ENCODE measurements at places on chromosomes 3 and 15.

DNA sequence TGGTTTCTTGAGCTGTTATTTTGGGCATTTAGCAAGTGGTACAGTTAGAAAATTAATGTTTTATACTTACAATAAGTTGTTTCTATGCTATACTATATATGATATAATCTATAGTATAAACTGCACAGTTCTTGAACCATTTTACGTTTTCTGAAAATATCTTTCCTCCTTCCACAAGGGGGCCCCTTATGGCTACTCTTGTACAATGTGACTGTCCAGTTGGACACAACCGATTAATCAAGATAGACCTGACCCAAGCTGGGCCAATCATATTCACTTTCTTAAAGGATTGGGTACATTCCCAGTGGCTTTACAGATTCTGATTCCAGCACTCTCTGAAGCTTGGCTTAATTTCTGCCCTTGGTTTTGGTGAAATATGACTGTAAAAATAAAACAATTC, 953.4 kb downstream of the AGBL1 start:
- no peak for DNase-seq

- DNase-seq = no peak
Measured at GRCh38 chr15:100254691-100255090, 87.1 kb downstream of the ADAMTS17 start.

GRCh38 chr3:171380711-171381425, 79.3 kb downstream of the TNIK start:
- no peak for DNase-seq

DNA sequence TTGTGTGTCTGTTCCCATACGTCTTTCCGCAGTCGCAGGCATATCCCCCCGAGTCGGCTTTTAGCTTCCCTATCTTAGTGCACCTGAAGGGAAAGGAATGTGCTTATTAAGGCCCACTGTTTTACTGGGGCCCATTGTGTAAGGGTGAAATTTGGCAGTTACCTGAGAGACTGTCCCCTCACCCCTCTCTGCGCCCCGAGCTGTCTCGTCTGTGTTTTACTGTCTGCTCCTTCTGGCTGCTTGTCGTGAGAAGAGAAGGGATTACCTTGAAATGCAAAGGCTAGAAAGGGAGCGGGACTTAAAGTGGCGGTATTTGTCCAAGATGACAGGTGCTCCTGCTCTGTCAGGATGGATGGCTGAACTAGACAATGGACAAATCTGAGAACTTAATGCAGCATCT, 233.0 kb upstream of the POU1F1 start:
- DNase-seq = no peak

GRCh38 chr3:149021830-149022229, 30.5 kb downstream of the GYG1 start:
- no peak for DNase-seq

GRCh38 chr3:127431066-127431465, 143.2 kb upstream of the PRR20G start:
- DNase-seq = no peak

GRCh38 chr3:86984271-86984670, 6.7 kb downstream of the VGLL3 start:
- no peak for DNase-seq

- DNase-seq = no peak
Measured at GRCh38 chr3:57256844-57257243, 29.3 kb downstream of the APPL1 start.

DNA sequence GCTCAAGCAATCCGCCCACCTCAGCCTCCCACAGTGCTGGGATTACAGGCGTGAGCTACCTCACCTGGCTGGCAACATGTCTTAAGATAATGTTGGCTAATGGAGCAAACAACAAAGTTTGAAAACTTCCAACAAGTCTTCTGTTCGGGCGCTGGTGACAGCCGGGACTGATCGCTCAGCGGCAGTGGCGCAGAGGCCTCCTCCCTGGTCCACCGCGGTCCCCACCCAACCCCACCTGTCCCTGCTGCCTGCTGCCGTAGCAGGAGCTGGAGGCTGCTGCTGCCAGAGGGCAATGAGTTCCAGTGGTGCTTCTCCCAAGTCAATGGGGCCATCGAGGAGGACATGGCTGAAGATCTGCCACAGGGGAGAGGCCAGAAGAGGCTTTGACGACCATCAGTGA, 12.1 kb downstream of the DLEC1 start:
- DNase-seq = no peak

DNA sequence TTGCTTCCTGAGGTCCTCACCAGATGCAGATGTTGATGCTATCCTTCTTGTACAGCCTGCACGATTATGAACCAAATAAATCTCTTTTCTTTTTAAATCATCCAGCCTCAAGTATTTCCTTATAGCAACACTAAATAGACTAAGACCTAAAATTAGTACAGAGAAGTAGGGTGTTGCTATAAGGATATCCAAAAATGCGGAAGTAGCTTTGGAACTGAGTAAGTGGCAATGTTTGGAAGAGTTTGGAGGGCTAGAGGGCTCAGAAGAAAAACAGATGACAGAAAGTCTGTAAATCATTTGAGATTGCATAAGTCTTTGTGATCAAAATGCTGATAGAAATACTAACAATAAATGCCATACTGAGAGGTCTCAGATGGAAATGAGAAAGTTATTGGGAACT, 894.9 kb downstream of the DIPK2A start:
- DNase-seq = no peak

DNA sequence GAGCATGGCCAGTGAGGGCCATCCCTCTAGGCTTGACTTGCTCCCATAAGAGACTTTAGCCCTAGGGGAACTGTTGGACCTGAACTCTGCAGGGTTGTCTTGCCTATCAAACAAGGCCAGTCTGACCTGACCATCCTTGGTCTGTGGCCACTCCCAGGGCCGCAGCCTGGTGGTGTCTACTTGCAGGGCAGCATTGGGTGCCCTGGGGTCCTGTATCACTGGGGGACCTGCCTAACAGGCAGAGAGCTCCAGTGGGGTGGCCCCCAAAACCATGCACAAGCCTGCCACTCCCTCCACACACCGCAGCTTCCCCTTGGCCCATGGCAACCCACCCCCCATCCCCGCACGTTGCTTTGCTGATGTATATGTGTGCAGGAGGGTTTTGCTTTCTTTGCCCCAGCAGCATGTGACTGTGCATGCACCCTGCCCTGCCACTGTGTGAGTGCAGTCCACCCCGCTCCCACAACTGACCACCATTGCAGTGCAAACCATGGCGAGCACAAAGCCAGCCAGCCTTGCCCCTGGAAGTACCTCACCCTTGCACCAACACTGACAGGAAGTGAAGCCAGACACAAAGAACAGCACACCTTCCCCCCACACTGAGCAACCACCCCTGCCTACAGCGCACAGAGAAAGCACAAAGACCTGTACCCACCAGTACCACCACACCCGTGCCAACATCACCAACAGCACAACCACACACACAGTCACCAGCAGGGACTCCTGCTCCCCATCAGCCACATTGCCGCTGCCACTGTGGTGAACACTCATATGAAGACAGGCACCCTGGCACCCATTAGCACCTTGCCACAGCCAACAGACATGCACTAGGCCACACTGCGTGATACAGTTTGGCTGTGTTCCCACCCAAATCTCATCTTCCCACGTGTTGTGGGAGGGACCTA, 88.8 kb downstream of the SENP7 start:
- DNase-seq = no peak

DNA sequence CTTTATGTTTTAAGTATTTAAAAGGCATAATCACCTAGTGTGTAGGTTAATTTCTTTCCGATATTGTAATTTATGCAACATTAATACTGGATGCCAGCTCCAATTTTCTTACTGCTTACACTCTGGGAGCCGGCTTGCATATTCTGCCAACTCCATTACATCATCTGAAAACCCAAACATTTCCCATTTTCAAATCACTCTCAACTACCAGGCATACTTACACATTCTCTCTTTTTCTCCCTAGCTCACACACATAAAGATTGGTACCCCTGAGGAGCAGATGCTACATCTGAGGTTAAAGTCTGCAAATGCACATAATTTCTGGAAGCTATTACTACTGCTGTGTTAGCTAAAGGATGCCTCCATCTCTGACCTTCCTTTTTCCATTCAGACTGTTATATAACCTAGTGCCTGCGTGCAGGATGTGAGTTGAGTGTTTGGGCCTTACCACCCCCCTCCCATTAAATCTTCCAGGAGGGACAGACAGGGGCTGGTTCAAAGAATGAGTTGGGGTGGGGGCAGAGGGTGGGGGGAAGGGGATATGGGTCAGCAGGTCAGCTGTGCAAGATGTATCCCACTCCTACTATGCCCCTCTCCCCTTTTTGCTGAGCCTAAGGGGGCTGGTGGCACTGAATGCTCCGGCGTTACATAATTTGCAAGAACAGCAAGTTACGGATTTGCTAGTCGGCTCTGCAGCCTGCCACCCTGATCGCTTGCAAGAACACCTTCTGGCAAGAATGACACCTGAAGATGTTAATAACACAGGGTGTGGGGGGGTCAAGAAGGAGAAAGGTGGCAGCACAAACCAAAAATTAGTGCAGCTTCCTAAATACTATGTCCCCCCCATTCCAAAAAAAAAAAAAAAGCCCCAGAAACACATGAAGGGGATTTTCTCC, 2.5 kb downstream of the RORA start:
- DNase-seq = no peak

- DNase-seq = no peak
Measured at GRCh38 chr3:107999215-107999775, 91.5 kb downstream of the CD47 start.

GRCh38 chr3:46705751-46706552, 4.8 kb downstream of the TMIE start:
- DNase-seq = no peak

DNA sequence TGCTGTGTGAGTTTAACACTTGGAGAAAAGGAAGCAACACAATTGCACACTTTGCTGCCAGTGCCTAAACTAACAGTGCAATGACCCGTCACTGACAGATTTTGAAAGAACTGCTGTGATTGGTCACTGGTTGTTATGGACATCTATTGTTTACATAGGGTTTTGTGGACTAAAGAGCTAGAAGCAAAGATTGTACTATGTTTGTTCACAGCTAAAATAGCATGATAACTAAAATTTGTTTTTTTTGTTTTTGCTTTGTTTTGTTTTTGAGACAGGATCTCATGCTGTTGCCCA, 112.4 kb upstream of the GOLGA8J start:
- DNase-seq = no peak

DNA sequence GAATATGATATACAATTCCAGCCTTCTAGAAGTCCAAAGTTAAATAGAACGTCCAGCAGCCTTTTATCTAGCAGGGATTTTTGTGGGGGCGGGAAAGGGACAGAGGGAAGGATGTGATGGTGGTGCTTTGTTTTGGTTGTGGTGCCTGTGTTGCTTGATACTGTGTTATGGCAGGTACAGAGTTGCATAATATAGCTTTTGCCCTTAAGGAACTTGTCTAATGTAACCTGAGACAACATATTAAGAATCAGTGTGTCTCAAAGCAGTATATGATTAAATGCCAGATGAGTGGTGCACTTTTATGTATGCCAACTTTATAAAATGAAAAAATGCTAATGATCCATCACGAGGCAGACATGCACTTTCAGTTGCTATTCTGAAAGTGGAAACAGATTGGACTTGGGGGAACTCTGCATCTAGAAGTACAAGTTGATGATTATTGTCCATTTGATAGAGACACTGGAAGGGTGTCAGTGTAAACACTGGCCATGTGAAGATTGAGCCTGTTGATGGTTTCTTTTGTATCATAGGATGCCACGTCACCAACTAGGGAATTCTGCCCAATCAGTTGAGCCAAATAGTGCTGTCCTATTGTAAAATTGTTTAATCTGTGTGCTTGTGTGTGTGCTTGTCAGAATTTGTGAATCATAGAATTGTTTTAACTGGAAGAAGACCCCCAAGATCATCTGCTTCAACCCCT, 23.0 kb downstream of the NEO1 start:
- no peak for DNase-seq

- DNase-seq = no peak
Measured at GRCh38 chr15:73464602-73465001, 21.6 kb downstream of the REC114 start.

DNA sequence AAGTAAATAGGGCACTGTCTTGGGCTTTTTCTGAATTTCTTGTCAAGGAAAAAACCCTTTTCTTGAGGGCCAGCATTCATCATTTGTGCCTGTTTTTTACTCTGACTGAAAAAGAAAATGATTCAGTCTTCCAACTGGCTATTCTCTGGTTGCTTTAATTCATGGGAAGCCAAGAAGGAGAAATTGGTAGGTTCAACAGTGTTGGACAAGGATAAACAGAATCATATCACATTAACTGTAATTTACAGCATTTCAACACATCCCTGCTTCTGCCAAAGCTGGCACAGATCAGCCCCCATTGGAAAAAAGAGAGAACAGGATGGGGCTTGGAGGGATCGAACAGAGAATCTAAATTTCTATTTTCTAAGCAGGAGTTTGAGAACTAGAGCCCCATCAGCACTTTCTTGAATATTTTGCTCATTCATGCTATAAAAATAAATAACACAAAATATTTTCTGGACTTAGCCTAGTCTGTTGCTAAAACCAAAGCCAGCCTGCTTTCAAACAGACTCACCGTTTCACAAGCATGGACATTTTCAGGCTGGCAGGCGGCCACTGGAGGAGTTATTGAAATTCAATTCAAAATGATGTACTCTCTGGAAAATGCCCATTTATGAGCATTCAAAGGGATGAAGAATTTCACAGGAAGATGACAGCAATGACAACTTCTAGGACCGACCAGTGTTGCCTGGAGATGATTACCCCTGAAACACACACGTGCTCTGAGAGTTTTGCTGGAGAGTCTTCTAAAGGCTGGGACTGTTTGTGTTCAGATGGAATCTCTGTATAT, 181.2 kb downstream of the WNT5A start:
- no peak for DNase-seq

DNA sequence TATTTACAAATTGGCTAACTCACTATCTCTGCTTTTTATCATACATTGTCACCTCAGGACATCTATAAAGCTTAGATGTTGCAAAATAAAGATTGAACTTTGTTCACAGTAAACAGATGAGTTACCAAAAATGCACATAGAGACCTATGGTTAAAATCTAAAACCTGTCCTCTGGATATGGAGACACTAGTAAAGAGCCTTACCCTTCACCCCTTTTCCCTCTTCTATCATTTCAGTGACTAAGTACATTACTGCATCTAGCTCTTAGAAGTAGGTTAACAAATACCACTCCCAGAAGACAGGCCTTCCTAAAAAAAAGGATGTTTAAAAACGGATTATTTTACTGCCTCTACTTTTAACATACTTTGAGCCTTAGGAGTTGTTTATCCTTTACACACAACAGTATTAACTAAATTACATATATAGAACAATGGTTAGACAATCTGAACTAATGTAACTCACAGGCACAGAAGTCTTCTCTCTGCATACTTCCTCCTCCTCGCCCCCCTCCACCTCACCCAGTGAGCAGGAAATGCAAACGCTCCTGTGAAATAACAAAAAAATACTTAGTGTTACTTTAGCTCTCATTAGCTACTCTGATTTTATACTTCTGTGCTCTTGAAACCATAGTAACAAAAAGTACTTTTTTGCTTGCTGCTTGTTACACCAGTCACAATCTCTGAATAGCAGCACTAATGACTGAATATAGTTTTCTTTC, 23.3 kb downstream of the IREB2 start:
- DNase-seq = no peak

All from NCI-H1930 (cell line).